ENCODE measurements at places on chromosomes 12 and 14. TPM values are rescaled to one million over a fixed set of nuclear protein-coding genes. Genes with fewer than 3 reads are reported as not detected.

The FIGNL2 gene
- total RNA-seq, result under 0.01 TPM

The LMNTD1 gene
- 0.30 TPM for total RNA-seq

The SPSB2 gene
- 12.6 TPM for total RNA-seq

The TBC1D30 gene
- total RNA-seq, result 0.45 TPM

The OVCH1 gene
- not detected for total RNA-seq

The SERPINA5 gene
- total RNA-seq, result under 0.01 TPM

The DPPA3 gene
- not detected for total RNA-seq

The PYGL gene
- 64.1 TPM for total RNA-seq

The SENP1 gene
- 14.1 TPM for total RNA-seq

The USP44 gene
- total RNA-seq, result 0.50 TPM

The VRTN gene
- not detected for total RNA-seq

The GPRC5D gene
- not detected for total RNA-seq

The MGAT4C gene
- not detected for total RNA-seq

The SIX1 gene
- total RNA-seq, result 48.8 TPM

The CPNE6 gene
- total RNA-seq, result not detected
